ENCODE measurements at places on chromosomes 1 and 21.

DNA sequence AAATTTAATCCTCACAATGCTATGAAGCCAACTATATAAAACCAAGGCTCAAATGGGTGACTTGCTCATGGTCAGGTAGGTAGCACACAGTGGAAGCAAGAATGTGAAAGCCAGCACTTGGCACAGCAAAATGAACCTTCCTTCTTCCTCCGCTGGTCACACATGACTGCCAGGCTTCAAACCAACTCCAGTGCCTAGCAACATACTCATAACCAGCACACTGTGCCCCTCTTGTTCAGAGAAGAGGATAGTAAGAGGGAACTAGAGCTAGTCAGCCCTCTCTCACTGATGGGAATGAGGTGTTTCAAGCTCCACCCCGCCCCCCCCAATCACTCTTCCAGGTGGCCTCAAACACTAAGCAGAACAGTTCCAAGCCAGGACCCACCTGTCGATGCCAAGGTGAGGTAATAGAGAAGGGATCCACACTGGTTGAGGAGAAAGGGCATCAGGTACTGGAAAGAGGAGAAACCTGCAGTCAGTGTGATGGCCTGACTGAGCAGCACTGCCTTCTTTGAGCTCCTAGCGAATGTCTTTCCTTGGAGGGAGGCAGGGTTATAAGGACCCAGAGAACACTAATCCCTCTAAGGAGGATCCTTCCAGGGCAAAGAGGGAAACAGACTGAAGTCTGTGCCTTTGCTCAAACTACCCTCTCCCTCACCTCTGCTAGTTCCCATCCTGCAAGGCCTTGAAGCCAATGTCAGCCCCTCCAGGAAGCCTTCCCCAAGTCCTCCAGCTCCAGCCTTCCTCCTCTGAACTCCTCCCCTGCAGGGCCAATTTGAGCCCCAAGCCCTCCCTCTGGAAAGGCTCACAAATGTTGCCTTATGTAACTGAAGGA lies 1.2 kb downstream of the TMEM234 start:
- DNase-seq, result no peak

DNA sequence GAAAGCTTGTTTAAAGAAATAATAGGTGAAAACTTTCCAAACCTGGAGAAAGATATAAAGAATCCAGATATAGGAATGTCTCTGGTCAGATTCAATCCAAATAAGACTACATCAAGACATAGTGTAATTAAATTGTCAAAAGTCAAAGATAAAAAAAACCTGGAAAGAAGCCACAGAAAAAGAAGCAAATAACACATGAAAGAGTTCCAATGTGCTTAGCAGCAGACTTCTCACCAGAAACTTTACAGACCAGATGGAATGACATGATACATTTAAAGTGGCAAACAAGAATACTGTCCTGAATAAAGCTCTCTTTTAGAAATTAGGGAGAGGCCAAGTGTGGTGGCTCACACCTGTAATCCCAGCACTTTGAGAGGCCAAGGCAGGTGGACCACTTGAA lies 1039.9 kb downstream of the KCNT2 start:
- no peak for DNase-seq

GRCh38 chr1:157450106-157450505 lies 102.2 kb downstream of the FCRL5 start:
- no peak for DNase-seq

DNA sequence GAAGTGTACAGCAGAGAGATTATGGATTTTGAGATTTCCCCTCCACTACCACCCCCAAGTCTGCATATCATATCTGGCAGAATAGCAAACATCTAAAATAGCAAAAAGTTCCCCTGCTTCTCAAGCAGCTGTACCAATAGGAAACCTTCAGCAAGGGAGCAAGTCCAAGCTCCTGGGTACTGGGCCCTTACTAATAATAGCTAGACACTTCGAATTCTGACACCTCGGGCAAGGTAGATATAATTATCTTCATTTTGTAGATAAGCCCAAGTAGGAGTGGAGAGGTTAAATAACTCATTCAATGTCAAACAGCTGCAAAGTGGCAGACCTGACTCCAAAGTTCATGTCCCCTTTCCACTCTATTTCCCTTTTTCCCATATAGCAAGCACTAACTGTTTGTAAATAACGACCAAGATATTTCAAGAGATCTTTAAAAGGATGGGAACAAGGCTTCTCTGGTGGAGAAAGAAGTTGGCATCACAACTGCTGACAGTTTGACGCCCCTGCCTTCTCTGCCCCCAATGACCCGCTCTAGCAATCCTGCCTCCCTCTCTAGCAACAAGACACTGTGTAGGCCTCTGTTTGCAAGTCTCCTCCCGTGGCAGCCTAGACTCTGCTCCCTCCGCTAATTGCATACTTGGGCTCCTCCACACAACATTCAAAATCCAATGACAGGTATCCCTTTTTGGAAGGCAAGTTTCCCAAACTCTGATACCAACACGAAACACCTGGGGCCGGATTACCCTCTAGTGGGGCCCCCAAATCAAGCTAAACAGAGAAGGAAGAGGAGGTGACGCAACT lies 18.7 kb upstream of the ADAR start:
- no peak for DNase-seq

DNA sequence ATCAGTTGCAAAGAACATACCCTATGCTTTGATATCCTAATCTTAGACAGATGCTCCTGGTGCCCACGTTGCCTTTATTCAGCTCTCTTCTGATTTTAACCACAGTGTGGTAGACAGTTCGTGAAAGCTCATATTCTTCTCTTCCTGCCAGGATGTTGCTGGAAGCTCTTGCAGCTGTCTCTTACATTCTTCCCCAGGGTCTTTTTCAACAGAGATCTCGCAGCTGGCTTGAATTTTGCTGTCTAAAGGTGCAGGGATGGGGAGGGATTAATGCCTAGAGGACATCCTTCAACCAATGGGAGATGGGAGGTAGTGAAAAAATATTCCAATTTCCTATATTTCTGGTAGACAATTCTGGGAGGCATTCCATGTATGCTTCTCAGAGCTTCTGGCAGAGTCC lies 150.0 kb upstream of the APP start:
- DNase-seq, result no peak

DNA sequence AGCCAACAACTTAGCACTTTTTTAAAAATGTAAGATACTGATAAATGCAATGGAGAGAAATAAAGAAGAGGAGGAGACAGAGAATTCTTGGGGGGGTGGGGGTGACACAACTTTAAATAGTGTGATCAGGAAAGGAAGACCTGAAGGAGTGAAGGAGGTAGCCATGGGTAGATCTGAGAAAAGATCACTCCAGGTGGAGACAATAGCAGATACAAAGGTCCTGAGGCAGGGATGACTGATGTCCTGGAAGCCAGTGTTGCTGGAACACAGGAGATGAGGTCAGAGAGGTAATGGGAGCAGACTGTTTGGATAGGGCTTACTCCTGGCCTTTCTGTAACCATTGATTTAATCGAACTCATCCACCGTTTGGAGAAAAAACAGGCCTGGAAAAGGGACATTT lies 24.6 kb upstream of the TRABD2B start:
- no peak for DNase-seq

Measured in fibroblast of villous mesenchyme (primary cell).